ENCODE measurements at places on chromosomes 1 and 21.
A peak's percentile ranks its signal among the peaks of the same experiment; 100 is the strongest.

GRCh38 chr1:226558036-226558650, 9.6 kb downstream of the STUM start:
- no peak for DNase-seq

DNA sequence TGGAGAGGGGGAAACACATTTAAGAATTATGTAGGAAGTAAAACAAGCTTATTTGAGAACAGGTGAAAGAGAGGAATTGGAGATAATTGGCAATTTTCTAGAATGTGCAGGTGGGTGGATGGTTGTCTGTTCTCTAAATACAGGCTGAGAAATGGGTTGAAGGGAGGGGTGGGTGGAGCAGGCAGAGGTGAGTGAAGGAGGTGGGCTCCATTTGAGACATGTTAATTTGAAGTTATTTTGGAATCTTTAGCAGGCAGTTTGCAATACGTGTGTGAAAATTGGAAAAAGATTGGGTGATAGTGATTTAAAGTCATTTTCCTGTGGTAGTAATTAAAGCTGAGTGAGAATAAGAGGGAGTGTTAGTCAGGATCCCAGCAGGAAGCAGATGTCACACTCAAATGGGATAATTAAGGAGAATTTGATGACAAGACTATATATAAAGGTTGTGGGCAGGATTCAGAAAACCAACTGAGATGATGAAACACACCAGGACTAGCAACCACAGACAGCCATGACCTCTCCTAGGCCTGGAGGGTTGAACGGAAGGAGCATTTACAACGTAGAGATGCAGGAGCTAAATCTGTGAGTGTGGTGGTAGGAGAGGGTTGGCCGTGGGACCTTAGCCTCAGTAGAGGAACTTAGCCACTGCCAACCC, 40.6 kb downstream of the CHRM3 start:
- peak; percentile 33 for DNase-seq

- DNase-seq, result peak; percentile 17
Observed at GRCh38 chr1:173301507-173301906, 94.4 kb upstream of the TNFSF4 start.

DNA sequence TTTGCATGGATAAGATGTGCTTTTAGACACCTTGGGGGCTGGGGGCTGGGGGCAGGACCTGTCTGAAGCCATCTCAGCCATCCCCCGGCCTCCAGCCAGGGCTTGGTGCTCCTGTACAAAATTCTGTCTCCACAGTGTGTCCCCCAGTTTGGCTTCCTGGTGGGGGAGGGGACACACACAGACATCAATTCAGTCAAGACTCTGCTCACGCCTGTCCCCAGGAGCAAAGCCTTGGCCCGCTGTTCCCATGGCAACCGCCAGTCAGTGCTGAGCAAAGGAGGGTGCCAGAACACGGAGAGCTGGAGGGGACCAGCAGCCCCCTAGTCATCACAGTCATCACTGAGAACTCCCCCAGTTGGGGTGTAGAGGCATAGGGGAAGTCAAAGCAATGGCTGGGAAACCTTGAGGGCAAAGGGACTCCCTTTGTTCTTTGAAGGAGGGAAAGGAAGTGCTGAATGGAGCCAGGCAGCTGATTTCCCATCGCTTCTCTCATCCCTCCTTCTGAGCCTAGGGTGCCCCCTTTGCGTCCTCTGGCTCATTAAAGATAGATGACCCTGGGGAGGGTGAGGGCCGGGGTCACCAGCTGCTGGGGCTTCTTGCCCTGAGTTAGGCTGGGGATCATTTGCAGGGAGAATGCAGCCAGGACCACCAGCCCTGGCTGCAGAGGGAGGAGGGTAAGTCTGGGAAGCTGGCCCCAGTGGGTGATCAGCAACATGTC, 134.9 kb upstream of the IPO9 start:
- DNase-seq, result no peak

DNA sequence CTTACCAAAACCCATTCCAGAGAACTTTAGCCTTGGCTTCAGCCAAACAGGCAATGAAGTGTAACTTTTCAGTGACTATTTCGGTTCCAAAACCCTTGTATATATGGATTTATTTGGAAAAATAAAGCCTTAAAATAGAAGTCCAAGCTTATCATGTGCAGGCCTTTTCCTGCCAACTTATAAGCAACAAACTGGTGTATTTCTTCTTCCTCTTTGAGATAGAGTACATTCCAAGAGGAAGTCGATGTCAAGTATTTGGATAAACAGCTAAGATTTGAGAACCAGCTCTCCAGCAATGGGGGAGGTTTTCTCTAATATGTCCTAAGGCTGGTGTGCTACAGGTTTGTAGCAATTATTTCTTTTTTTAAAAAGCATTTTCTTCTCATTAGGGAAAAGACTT, 407.8 kb downstream of the DUSP10 start:
- DNase-seq, result no peak

DNA sequence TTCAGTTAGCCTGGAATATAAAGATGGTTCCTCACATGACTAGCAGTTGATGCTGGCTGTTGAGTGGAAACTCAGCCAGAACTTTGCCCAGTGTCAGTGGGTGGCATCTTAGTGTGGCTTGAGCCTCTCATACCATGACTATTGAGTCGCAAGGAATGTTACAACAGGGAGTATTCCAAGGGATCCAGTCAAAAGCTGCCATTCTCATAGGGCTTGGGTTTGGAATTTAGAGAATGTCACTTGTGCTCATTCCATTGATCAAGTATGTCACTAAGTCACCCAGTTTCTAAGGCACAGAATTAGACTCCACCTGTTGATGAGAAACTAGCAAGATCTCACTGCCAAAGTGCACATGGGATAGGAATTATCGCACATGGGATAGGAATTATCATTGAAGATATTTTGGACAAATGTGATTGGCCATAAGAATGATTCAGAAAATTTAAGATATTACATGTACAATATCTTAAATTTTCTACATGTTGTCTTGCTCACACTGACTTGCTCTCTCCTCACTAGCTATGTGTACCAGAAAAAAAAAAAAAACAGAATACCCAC, 1290.7 kb upstream of the ADGRL2 start:
- DNase-seq, result no peak

DNA sequence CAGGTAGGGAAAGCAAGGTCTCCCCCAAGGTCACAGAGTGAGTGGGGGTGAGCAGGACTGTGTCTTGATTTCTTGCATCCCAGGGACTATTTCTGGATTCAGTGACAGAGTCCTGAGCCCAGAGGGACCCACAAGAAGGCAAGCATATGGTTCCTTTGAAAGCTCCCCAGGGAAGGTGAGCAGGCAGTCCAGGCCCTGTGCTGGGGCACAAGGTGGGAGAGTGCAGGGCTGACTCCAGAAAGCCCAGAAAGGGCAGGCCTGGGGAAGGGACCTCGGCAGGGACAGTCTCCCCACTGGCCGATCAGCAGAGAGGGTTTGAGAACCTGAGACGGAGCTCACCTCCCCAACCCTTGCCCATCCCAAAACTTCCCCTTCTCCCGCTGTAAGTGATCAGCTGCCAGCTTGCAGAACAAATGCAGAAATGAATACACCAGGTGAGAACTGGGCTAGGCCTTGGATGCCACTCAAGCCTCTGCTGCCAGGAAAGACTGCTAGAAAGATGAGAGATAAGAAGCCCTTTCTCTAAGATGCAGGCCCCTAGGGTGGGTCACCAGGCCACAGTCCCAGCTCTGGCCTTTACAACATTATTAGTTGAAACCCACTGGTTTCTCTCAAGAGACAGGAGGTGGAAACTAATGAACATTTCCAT, 121.0 kb downstream of the GLIS1 start:
- DNase-seq, result no peak

Data from M059J (cell line).